ENCODE measurements at places on chromosomes 11 and 22.

GRCh38 chr11:78291503-78292108, 102.9 kb downstream of the USP35 start:
- DNase-seq, result no peak

DNA sequence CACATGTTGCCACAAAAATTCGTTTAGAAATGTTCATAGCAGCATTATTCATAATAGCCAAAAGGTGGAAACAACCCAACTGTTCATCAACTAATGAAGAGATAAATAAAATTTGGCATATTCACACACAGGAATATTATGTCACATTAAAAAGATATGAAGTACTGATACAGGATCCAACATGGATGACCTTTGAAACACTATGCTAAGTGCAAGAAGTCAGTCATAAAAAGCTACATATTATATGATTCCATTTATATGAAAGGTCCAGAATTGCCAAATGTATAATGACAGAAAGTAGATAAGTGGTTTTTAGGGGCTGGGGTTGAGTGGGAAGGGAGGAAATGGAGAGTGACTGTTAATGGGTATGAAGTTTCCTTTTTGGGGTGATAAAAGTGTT, 9.0 kb downstream of the PRR5L start:
- DNase-seq, result no peak

DNA sequence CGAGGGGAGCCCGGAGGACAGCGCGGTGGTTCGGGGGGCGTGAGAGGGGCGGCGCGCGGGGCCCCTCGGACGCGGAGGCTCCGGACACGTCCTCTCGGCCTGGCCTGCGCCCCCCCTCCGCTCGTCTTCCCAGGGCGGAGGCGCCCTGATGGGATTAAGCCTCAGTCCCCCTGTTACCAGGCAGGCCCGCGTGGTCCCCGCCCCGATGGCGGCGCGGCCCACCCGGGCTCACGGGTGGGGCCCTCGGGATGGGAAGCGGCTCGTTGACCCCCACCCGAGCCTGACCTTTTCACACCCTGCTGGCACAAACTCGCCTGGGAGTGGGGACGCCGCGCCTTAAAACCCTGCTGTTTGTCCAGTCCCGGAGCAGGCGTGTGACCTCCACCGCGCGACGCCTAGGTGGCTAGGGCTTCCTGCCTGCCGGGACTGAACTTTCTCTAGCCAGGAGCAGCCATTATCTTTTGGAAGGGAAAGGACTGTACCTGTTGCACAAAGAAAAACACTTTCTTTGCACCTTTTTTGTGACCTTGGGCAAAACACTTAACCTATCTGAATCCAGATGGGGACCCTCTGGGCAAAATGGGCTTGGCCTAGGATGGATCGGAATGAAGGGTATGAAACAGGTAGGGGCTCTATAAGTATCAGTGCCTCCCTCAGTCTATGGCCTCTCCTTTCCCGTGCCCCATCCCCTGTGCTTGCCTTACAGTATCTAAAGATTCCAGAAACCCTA, 1.0 kb downstream of the KIAA1671 start:
- peak; percentile 51 for DNase-seq

DNA sequence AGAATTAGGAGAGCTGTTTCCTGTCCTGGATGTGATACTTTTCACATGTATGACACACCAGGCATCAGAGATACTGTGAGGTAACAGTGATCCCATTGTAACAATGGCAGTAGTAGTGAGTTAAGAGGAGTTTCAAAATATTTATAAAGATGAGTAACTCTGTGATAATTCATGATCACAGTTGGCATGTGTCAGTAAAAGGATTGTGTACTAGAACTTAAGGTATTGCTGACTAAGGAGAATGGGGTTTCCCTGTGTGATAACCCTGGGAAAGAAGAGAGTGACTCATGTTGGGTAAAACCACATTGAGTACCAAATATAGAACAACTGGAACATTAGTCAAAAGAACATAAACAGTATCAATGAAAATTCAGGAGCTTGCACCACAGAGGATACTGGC, 22.9 kb upstream of the SLC5A1 start:
- no peak for DNase-seq

DNA sequence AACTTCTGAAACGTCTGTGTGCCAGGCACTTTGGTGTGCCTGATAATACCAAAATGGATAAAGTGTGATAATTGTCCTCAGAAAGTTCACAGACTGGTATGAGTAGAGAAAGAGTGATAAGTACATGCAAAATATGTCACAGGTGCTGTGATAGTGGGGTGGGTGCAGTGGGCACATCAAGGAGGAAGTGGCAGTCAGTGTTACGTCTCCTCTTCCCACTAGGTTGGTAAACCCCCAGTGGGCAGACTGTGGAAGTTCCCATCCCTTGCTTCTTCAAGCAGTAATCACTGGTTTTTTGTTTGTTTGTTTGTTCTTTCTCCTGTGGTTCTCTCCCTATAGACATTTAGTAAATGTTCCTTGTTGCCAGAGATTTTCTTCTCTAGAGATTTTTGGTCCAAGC, 5.4 kb downstream of the RNF121 start:
- no peak for DNase-seq

GRCh38 chr22:30801695-30802094, 107.0 kb downstream of the OSBP2 start:
- no peak for DNase-seq

DNA sequence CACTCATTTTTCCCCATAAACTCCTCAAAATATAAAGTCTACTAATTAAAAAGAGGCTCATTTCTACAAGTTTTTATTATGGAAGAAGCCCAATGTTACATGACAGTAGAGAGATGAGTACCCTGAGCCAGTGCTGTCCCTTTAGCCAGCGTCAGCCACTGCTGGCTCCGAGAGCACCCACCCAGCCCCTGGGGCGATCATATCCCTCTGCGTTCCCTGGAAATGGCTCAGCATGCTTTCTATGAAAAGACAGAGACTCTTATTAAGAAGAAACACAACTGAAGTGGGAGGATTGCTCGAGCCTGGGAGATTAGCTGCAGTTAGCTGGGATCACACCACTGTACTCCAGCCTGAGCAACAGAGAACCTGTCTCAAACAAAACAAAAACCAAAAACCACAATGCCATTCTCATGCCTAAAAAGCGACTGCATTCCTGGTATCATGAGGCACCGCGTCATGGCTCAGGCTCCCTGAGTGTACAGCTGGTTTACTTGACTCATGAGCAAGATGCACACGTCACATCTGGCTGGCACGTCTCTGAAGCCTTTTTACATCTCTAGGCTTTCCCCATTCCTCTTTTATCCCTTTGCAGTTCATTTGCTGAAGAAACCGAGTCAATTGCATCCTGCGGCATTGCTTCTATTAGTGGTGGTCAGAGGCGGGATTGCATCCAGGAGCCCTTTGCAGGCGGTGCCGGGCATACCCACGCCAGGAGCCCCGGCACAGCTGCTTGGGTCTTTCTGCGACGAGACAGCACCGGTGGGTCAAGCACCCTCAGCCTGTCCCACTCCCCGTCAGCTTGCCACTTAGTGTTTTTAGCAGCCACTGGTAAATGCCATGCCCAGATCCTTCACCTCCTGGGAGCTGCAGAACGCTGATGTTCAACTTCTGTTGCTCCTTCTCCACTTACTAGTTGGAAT, 119.9 kb downstream of the CTTN start:
- peak; percentile 6 for DNase-seq

DNA sequence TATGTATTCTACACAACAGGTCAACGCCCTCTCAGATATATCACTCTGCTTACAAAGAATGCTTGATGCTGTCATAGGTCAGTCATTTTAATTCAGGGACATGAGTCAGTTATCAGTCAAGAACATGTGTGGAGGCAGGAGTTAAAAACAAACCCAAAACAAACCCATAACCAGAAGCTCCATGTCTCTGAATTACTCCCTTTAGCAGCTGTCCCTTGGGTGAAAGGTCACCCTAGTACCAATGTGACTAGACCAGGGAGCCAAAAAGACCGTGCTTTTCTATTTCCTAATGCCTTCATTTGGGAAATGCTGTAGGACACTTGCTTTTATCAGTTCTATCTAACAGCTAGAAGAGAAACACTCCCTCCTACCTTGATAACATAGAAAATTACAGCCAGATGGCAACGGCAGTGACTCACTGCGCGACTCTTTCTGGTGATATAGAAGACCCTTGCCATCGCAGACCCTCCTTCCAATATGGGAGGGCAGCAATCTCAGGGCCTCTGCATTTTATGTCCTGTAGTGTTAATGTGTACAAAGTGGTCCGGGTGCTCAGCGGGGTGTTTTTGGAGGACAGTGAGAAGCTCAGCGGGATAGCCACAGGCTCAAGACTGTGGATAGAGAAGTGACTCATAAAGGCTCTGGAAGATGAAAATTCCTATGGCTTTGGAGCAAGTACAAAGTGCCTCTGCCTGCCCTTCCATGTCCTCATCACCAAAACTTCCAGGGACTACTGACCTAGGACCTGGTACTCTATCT, 24.8 kb downstream of the APOL5 start:
- DNase-seq, result no peak

DNA sequence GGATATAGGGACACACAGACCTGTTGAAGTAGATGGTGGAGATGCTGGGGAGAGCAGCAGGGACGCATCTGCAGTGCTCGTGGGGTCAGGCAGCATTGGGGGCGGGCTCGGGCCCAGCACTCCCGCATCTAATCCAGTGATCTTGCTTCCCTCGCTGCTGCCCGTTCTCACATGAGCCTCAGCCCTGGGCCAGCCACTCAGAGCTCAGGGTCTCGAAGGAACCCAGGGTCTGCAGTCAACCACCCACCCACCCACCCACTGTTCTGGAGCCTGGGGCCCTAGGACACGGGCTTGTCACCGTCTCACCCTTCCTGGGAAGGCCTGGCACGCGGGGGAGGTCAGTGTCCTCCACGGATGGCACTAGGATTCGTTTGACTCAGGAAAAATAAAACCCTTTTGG, 406.0 kb downstream of the TBC1D22A start:
- peak; percentile 40 for DNase-seq

Measured in right lobe of liver (tissue), 6 donors.